ENCODE measurements at places on chromosomes 11 and 22. TPM values are rescaled to one million over a fixed set of nuclear protein-coding genes. Genes with fewer than 3 reads are reported as not detected.

GRCh38 chr11:14054116-14055107 lies 91.9 kb downstream of the SPON1 start:
- DNase-seq: no peak

GRCh38 chr22:20881231-20881630 lies 22.4 kb downstream of the SNAP29 start:
- DNase-seq: no peak

GRCh38 chr22:26483043-26483438 lies 542 bp downstream of the HPS4 start:
- no peak for DNase-seq

DNA sequence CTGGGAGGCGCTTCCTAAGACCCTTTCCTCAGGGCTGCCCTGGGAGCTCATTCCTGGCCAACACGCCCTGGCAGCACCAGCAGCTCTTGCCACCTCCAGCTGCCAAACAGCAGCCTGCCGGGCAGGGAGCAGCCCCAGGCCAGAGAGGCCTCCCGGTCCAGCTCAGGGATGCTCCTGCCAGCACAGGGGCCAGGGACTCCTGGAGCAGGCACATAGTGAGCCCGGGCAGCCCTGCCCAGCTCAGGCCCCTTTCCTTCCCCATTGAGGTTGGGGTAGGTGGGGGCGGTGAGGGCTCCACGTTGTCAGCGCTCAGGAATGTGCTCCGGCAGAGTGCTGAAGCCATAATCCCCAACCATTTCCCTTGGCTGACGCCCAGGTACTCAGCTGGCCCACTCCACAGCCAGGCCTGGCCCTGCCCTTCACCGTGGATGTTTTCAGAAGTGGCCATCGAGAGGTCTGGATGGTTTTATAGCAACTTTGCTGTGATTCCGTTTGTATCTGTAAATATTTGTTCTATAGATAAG lies 7.6 kb downstream of the SLC39A13 start:
- DNase-seq: no peak

- no peak for DNase-seq
Measured at GRCh38 chr11:122900587-122901202, 18.1 kb downstream of the JHY start.

DNA sequence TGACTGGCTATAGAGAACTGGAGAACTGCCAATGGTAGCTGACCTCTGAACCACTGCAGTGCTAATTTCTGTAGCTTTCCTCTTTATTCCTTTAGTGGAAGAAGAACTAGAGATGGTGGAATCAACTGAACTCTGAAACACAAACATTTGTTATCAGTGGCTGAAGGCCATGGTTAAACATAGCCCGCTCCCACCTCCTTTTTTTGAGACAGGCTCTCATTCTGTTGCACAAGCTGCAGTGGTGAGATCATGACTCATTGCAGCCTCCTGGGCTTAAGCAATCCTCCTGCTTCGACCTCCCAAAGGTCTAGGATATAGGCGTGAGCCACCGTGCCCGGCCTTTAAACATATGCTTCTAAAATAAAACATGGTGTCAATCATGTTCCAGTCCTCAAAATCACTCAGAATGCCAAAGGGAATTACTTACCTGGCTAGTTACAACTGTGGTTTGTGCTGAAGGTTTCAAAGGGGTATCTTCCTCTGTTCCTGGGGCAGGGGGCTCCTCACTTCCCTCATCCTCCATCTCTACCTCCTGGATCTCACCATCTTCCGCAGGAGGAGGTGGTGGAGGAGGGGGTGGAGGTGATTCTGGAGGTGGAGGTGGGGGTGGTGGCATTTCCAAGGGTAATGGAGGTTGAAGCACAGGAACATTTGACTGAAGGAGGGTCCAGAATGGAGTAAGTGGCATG lies 9.0 kb upstream of the AGBL2 start:
- DNase-seq: no peak

DNA sequence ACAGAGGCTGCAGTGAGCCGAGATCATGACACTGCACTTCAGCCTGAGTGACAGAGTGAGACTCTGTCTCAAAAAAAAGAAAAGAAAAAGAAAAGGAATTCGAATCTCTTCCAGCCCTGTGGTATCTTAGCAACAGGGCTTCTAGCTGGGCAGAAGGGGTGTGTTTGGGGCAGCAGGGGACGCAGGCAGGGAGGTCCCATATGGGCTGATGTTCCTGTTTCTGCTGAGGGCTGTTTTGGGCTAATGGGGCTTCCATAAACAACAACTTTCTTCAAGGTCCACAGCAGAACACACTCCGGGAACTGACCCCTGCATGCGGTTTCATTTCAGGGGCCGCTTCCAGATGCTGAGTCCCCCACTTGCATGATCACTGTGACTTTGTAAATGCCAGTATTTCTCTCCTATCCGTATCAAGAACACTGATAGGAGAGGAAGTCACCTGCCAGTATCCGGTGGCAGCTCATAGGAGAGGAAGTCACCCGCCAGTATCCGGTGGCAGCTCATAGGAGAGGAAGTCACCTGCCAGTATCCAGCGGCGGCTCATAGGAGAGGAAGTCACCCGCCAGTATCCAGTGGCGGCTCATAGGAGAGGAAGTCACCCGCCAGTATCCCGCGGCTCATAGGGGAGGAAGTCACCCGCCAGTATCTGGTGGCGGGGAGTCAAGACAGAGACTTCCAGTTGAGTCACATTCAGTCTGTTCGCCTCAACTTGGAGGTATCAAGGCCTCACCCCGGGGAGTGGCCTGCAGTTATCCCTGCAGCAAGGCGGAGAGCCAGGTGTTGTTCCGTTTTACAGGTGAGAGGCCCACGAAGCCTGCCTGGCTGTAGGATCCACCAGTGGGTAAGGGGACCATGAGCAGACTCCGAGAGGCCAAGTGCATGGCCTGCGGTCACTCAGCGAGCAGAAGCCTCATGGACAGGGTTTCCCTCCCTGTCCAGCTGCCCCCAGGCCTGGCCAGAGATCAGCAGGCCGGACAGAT lies 8.3 kb upstream of the FGF19 start:
- DNase-seq: no peak

TRIM29 gene
- total RNA-seq: not detected

LPXN gene
- 5.0 TPM for total RNA-seq

VSIG2 gene
- total RNA-seq: 8.6 TPM
